ENCODE measurements at places on chromosomes 7 and 10. TPM values are rescaled to one million over a fixed set of nuclear protein-coding genes. Genes with fewer than 3 reads are reported as not detected.

The GIMAP7 gene
- 15.1 TPM for total RNA-seq

The RAB19 gene
- total RNA-seq, result not detected

DNA sequence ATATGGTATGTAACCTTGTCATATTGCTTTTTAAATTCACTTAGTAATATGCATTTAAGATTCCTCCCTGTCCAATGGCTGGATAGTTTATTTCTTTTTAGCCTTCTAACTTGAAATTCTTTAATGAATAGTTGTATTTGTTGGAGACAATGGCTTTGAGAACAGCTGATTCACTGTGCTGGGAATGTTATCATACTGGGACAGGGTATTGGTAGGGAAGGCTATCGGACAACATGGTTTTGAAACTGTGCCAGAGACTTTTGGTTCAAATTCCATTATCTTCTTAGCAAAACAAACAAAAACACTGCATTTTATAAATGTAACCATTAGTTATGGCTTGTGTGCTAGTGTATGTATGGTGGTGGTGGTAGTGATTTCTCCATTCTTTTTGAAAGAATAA is 517.1 kb upstream of the ANKRD30A start:
- no peaks in the 10 kb centered on the region for H3K4me1 ChIP-seq
- H3K4me3 ChIP-seq, result no peak overlapping the region
- no peaks in the 10 kb centered on the region for H3K27me3 ChIP-seq
- no peaks in the 10 kb centered on the region for H3K36me3 ChIP-seq
- H3K27ac ChIP-seq, result no peak overlapping the region

DNA sequence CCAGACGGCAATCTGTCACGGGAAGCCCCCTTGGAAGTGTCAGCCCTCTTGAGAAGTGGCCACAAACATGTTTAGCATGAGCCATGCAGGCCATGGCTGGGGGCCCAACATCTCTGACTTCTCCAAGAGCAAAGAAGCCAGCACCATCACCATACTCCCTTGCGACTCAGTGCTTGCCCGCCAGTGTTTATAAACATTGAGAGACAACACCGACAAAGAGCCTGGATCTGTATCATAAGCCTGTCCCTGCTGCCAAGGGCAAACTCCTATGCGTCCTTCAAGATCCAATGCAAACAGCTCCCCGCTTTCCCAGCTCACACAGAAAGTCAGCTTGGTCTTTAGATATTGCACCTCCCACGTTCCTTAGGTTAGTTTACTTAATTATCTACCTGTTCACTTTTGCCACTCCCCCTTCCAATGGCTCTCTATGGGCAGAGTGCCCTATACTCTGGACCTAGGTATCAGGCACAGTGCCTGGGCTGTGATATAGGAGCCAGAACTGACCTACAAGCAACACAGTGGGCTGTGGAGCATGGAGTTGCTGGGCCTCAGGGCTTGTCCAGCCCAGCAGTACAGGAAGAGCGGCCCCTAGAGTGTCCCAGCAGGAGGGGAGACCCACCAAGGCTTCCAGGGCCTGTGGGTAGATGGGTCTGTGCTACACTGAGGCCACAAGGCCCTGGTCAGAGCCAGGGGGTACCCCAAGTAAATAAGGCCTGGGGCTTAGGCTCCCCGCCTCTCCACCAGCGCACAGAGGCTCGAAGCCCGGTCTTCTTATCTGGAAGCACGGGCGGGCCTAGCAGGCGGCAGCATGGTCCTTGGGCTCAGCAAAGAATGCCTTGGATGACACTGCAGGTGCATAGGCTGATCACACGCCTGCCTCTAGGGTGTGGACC is 37.7 kb downstream of the CAMK2B start:
- H3K4me1 ChIP-seq, result no peaks in the 10 kb centered on the region
- peak; percentile 57 for DNase-seq
- H3K27ac ChIP-seq, result no peak overlapping the region
- no peak overlapping the region for H3K4me3 ChIP-seq
- no peaks in the 10 kb centered on the region for H3K36me3 ChIP-seq

The OR9A2 gene
- total RNA-seq, result not detected

- H3K4me3 ChIP-seq, result no peak overlapping the region
- H3K36me3 ChIP-seq, result no peaks in the 10 kb centered on the region
- H3K4me1 ChIP-seq, result no peaks in the 10 kb centered on the region
- H3K27me3 ChIP-seq, result no peaks in the 10 kb centered on the region
- DNase-seq, result no peak
- no peak overlapping the region for H3K27ac ChIP-seq
Observed at GRCh38 chr7:17581301-17581700, 282.8 kb downstream of the AHR start.

GRCh38 chr7:66517212-66517909 is 111.3 kb upstream of the KCTD7 start:
- H3K27me3 ChIP-seq, result no peaks in the 10 kb centered on the region
- no peaks in the 10 kb centered on the region for H3K36me3 ChIP-seq
- no peak for DNase-seq
- H3K4me3 ChIP-seq, result no peak overlapping the region
- H3K4me1 ChIP-seq, result no peaks in the 10 kb centered on the region
- H3K27ac ChIP-seq, result no peak overlapping the region

- H3K27ac ChIP-seq, result no peak overlapping the region
- H3K36me3 ChIP-seq, result no peaks in the 10 kb centered on the region
- H3K4me1 ChIP-seq, result peaks cover 4% of the 10 kb centered on the region
- no peaks in the 10 kb centered on the region for H3K27me3 ChIP-seq
Observed at GRCh38 chr10:60479305-60480020, 89.8 kb upstream of the ANK3 start.

The ZFAND4 gene
- total RNA-seq, result 15.8 TPM

The CD36 gene
- 114 TPM for total RNA-seq

The FBXL13 gene
- total RNA-seq, result 2.5 TPM

The TWIST1 gene
- 4.4 TPM for total RNA-seq

GRCh38 chr7:139651914-139652313 is 125.9 kb downstream of the HIPK2 start:
- no peaks in the 10 kb centered on the region for H3K4me1 ChIP-seq
- no peaks in the 10 kb centered on the region for H3K27me3 ChIP-seq
- H3K4me3 ChIP-seq, result no peak overlapping the region
- no peak for DNase-seq

DNA sequence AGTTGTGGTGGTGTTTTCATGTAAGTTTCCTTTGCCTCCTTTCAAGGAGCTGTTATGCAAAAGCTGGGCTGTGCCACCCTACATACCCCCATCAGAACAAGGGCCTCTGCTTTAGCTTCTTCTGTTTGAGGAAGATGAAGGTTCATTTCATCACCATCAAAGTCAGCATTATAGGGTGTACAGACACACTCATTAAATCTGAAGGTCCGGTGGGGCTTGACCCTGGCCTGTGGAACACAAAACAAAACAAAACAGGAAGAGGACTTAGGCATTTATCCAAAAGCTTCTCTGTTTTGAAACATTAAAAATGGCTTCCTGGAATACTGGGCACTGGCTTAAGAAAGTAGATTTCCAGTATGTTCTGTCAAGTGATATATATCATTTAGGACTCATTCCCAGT is 15.8 kb downstream of the POLR3A start:
- no peak for DNase-seq
- no peak overlapping the region for H3K4me3 ChIP-seq
- peaks cover 67% of the 10 kb centered on the region for H3K36me3 ChIP-seq
- no peak overlapping the region for H3K27ac ChIP-seq
- no peaks in the 10 kb centered on the region for H3K4me1 ChIP-seq

DNA sequence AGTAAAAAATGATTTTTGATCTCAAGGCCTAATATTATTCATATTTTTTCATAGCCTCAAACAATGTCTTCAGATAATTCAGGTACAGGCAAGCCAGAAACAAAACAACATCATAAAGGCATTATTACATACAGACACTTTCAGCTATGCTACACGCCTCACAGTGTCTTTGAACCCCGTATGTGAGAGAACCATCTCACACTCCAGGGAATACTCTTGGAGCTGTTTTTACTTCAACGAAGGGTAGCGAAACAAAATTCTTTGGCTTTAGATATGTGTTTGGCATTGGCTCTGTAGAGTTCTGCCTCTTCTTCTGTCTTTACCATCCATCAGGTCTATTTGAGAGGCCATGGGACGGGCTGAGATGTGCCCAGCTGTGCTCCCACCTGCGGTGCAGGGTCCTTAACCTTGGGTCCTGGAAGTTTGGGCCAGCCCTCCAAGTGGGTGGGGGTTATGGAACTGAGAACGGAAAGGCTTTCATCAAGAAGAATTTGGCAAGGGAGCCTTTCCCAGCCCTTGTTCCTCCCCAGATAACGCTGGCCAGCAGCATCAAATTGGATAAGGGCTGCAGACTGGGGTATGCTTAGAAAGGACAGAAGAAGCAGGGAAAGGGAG is 276.9 kb downstream of the TCF7L2 start:
- H3K36me3 ChIP-seq, result no peaks in the 10 kb centered on the region
- no peak overlapping the region for H3K4me3 ChIP-seq
- no peak overlapping the region for H3K27ac ChIP-seq
- no peaks in the 10 kb centered on the region for H3K27me3 ChIP-seq

DNA sequence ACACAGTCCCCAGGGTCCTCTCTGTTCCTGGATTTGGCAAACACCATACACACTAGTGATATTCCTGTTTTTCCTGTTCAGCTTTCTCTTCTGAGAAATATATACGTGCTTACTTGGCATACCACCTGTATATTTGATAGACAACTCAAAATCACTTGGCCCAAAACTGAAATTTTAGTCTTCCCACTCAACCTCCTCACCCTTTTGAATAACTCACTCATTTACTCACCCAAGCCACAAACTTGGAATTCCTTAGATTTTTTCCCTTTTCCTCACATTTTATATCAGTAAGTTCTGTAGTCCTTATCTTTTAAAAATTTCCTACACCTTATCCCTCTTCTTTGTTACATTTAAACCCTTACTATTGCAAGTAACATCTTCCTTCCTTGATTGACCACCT is 143.4 kb downstream of the PPP1R3A start:
- no peaks in the 10 kb centered on the region for H3K36me3 ChIP-seq
- no peaks in the 10 kb centered on the region for H3K4me1 ChIP-seq
- no peak overlapping the region for H3K27ac ChIP-seq
- DNase-seq, result no peak
- H3K27me3 ChIP-seq, result no peaks in the 10 kb centered on the region

GRCh38 chr10:9878383-9878782 is 1139.3 kb upstream of the CELF2 start:
- no peaks in the 10 kb centered on the region for H3K36me3 ChIP-seq
- no peaks in the 10 kb centered on the region for H3K27me3 ChIP-seq
- no peaks in the 10 kb centered on the region for H3K4me1 ChIP-seq
- DNase-seq, result no peak
- H3K27ac ChIP-seq, result no peak overlapping the region

GRCh38 chr7:107594961-107595737 is 15.1 kb downstream of the BCAP29 start:
- peaks cover 3% of the 10 kb centered on the region for H3K36me3 ChIP-seq
- H3K27ac ChIP-seq, result peak overlapping the region; percentile 10
- H3K4me3 ChIP-seq, result no peak overlapping the region
- peaks cover 51% of the 10 kb centered on the region for H3K4me1 ChIP-seq
- no peaks in the 10 kb centered on the region for H3K27me3 ChIP-seq

The TEX36 gene
- total RNA-seq, result not detected

DNA sequence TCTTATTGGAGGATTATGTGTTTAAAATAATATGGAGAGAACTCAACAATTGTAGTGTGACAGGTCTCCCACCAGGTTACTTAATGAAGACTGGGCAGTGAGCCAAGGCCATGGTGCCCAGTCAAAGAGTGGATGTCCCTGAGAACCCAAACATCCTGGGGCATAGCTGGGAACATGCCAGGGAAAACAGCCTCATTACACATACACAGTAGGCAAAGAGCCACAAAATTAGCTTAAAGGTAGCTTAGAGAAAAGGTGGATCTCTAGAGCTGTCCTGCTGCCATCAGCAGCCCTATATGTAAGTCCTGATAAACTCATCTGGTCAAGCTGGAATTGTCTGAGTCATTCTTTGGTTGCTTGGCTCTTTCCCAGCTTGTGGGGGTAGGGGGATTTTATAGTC is 287.8 kb downstream of the PHF14 start:
- H3K4me3 ChIP-seq, result no peak overlapping the region
- H3K36me3 ChIP-seq, result no peaks in the 10 kb centered on the region
- H3K27me3 ChIP-seq, result no peaks in the 10 kb centered on the region

GRCh38 chr7:151992375-151992774 is 33.1 kb upstream of the GALNT11 start:
- no peaks in the 10 kb centered on the region for H3K36me3 ChIP-seq
- DNase-seq, result peak; percentile 70
- H3K27ac ChIP-seq, result no peak overlapping the region
- no peak overlapping the region for H3K4me3 ChIP-seq

DNA sequence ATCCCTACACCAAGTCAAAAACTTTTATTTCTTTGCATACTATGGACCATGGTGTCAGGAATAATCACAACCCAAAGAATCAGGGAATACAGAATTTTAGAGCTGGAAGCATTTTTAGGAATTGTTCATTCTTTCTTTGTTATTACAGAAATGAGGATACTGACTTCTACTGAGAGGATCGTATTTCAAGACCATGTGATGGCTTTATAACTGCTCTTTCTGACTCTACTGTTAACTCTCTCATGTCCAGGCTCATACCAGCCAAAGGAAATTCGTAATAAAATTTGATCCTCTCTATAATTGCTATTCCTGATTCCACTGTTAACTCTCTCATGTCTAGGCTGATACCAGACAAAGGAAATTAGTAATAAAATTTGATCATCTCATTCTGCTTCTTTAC is 1050.9 kb upstream of the C7orf33 start:
- no peak overlapping the region for H3K27ac ChIP-seq
- no peak overlapping the region for H3K4me3 ChIP-seq
- no peak for DNase-seq
- no peaks in the 10 kb centered on the region for H3K36me3 ChIP-seq
- H3K4me1 ChIP-seq, result no peaks in the 10 kb centered on the region

The RNF148 gene
- total RNA-seq, result 0.36 TPM

DNA sequence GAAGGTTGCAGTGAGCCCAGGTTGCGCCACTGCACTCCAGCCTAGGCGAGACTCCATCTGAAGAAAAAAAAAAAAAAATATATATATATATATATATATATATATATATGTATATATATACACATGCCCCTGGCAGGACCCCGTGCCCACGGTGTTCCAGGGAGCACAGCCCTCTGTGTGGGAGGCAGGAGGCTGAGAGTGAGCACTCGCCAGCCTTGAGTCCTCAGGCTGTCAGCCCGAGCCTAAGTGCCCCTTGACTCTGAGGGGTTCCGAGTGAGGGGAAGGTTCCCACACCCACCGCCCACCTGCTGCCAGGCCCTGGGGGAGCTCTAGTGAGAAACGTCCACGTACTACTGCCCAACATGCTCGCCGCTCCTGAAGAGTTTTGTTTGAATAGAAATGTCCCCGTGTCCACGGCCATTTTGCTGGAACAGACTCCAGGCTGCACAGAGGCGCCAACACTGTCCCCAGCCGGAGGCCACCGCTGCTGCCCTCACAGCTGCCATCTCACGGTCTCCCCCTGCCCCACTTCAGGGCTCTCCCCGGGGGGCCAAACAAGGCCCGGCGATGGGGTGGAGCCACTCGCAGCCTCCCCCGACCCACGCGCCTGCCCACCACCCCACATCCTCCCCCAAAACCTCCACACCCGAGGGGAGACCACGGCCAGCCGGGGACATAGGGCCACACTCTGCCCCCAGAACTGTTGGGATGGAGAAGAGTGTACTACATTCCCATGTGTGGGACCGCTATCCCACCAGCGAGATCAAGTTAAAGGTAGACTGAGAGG is 62.8 kb upstream of the EBF3 start:
- H3K4me1 ChIP-seq, result no peaks in the 10 kb centered on the region
- H3K36me3 ChIP-seq, result no peaks in the 10 kb centered on the region
- H3K27ac ChIP-seq, result no peak overlapping the region

The DPY19L1 gene
- total RNA-seq, result 12.1 TPM

GRCh38 chr10:117818721-117819120 is 228.0 kb downstream of the RAB11FIP2 start:
- no peak overlapping the region for H3K27ac ChIP-seq
- H3K36me3 ChIP-seq, result no peaks in the 10 kb centered on the region
- H3K4me1 ChIP-seq, result no peaks in the 10 kb centered on the region
- no peaks in the 10 kb centered on the region for H3K27me3 ChIP-seq
- H3K4me3 ChIP-seq, result no peak overlapping the region
- DNase-seq, result no peak

GRCh38 chr7:36202398-36202797 is 49.3 kb downstream of the EEPD1 start:
- DNase-seq, result peak; percentile 40
- no peaks in the 10 kb centered on the region for H3K27me3 ChIP-seq
- no peak overlapping the region for H3K4me3 ChIP-seq
- no peaks in the 10 kb centered on the region for H3K36me3 ChIP-seq

All from sigmoid colon (tissue), 7 donors.